ENCODE measurements at places on chromosomes 13 and 19.

DNA sequence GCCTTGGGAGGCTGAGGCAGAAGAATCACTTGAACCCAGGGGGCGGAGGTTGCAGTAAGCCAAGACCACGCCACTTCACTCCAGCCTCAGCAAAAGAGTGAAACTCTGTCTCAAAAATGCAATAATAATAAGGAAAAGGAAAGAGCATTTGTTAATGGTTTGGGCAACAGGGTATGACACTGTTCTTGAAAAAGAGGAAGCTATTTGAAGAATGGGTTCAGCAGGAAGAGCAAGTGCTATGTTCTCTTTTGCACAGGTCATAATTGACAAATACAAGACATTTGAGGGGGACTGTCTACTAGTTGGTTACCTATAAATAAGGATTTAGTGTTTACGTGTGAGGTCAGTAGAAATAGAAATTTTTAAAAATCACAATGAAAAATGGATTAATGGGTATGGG lies 218.3 kb downstream of the DCT start:
- DNase-seq: no peak

- DNase-seq: no peak
Measured at GRCh38 chr19:6767081-6767356, 216 bp downstream of the SH2D3A start.

GRCh38 chr19:30084390-30084819 lies 142.4 kb downstream of the URI1 start:
- no peak for DNase-seq

DNA sequence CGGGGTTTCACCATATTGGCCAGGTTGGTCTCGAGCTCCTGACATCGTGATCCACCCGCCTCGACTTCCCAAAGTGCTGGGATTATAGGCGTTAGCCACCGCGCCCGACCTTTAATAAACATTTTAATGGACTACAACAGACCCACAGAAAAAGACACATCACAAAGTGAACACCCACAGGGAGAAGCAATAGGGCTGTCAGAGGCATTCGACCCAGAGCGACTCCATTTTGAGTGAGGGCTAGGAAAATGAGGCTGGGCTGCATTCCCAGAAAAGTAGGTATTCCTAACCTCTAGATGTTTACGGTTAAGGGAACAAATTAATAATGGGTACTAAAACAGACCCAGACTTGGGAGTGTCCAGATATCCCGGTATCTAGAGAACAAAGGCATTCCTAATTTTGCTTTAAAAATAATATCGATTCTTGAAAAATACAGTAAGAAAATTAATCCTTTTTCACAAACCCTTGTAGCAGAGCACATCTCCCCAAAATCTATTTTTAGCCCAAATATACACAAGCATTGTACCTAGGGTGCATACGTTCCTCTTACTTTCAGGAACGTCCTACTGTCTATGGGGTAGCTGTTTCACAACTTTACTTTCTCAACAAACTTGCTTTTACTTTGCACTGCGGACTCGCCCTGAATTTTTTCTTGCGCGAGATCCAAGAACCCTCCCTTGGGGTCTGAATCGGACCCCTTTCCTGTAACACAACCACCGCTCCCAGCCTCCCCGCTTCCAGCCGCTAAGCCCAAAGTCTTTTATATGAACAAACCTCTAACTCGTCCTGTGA lies 811 bp upstream of the ZNF8 start:
- no peak for DNase-seq

GRCh38 chr13:114222461-114222968 lies 12.2 kb upstream of the CDC16 start:
- no peak for DNase-seq

GRCh38 chr19:28351761-28352160 lies 861.2 kb downstream of the UQCRFS1 start:
- DNase-seq: no peak

GRCh38 chr19:39679791-39680168 lies 24.1 kb downstream of the LGALS16 start:
- no peak for DNase-seq

DNA sequence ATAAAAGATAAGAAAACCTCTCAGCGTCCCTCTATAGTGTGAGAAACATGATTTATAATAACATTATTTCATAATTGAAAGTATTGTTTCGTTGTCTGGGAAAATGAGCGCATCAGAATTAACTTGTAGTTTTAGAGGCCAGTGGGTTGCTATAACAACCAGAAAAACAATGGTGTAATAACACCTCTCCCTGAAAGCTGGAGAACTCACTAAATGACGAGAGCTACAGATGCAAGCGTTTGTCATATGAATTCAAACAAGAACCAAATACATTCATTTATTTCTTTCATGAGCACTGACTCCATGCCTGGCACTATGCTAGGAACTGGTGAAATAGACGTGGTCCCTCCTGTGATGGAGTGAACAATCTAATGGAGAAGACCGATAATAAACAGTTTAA lies 16.3 kb downstream of the KBTBD7 start:
- DNase-seq: no peak

- no peak for DNase-seq
Measured at GRCh38 chr13:30737511-30738337, 2.4 kb downstream of the ALOX5AP start.

GRCh38 chr13:30113983-30114570 lies 193.3 kb downstream of the KATNAL1 start:
- no peak for DNase-seq

DNA sequence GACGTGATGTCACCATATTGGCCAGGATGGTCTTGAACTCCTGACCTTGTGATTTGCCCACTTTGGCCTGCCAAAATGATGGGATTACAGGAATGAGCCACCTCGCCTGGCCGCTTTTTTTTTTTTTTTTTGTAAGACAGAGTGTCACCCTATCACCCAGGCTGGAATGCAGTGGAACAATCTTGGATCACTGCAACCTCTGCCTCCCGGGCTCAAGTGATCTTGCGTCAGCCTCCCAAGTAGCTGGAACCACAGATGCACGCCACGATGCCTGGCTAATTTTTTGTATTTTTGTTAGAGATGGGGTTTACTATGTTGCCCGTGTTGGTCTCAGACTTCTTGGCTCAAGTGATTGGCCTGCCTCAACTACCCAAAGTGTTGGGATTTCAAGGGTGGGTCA lies 28.9 kb upstream of the ZNF808 start:
- no peak for DNase-seq

- no peak for DNase-seq
Measured at GRCh38 chr13:42119875-42120274, 71.4 kb downstream of the DGKH start.

DNA sequence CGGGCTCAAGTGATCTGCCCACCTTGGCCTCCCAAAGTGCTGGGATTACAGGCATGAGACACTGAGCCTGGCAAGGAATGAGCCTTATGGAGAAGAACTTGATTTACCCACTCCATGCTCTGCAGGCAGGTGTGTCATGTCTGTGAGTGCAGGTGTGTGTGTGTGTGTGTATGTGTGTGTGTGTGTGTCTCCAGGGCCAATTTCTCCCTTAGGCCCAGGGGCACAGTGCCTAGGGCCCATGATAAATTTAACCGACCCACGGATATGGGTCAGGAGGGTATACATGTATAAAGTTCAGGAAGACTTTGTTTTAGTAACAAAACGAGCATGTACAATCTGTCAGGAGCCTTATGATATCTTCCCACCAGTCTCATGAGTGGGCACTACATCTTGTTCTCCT lies 4.6 kb upstream of the FOSB start:
- no peak for DNase-seq

DNA sequence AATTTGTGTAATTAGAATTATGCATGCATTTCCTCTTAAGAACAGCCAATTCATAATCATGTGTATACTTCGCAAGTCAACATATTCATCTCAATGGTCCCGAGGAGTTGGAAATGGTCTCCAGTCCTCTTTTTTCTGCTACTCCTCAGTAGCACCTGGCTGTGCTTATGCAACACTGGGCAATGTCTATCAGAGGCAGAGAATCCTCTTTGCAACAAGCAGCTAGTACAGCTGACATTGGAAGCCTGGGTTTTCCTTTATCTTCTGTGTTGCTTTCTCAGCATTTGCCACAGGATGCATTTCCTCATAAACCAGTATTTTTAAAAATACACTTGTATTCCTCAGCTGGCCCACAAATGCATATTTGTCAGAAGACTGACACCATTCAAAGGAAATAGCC lies 405.3 kb upstream of the GPC6 start:
- no peak for DNase-seq

GRCh38 chr13:27658546-27658945 lies 36.9 kb downstream of the POLR1D start:
- no peak for DNase-seq

DNA sequence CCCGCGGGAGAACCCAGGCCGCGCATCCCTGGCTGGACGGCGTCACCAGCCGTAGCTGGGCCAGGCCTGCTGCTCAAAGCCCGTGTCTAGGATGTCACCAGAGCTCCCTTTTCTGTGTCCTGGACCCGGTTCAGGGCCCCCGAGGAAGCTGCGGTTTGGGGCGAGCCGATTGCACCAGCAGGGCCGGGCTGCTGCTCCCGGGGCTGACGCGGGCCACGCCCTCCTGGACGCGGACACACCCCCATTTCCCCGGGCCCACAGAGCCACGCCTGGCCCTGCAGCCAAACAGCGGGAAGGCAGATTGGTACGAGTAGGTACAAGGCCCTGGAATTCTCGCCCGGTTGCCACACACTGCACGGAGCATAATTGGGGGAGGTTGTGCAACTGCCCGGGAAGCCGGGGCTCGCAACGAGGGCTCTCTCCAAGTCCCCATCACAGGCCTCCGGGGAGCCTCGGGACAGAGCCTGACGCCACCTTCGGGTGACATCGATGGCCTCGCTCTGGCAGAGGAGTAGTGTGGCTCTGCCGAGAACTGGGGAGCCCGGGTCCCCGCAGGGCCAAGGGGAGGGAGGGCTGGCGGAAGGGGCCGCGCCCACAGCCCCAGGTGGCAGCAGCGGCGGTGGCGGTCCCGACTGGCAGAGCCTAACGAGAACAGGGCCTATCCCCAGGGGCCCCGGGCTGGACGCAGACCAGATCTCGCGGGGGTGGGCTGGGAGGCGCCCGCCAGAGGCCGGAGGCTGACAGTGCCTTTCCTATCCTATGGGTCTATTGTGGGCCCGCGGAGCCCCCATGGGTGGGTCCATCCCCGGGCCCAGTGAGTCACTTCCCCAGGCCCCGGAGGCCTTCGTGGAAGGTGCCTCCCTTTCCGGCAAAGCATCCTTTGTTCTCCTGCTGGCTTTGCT lies 23.5 kb downstream of the KCTD15 start:
- DNase-seq: no peak

DNA sequence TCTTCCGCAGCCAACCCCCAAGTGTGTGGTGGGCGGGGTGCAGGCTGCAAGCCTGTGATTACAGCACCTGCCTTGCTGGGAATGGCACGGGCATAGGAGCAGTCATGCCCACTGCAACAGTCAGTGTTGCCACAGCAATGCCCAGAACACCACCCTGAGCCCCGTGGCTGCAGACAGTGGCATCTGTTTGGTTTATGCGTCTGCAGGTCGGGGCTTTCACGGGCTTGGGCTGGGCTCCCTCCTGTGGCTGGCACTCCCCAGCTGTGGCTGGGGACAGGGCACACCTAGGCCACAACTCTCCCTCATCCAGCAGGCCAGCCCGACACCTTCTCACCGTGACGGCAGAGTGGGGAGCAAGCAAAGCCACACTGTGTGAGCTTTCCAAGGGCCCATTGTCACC lies 115.3 kb upstream of the C1QTNF9B start:
- no peak for DNase-seq

DNA sequence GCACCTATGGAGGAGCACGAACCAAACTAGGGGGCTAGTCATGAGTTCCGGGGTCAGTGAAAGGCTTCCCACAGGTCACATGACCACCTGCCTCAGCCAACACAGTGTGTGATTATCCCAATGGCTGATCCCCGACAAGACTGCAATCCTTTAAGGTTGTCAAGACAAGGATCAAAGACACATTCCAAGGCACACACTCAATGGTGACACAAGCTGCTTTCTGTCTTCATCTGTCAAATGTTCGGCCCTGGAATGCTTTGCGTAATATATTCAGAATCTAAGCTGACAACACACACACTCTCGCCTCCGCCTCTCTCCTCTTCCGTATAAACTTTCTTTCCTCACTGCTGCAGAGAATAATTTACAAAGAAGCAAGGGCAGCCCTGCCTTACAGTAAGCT lies 11.7 kb downstream of the RANBP3 start:
- DNase-seq: peak; percentile 37

Data from putamen (tissue), 1 donor.